ENCODE measurements at places on chromosomes 2 and 18. TPM values are rescaled to one million over a fixed set of nuclear protein-coding genes. Genes with fewer than 3 reads are reported as not detected.

The HOXD8 gene
- total RNA-seq = 75.6 TPM

DNA sequence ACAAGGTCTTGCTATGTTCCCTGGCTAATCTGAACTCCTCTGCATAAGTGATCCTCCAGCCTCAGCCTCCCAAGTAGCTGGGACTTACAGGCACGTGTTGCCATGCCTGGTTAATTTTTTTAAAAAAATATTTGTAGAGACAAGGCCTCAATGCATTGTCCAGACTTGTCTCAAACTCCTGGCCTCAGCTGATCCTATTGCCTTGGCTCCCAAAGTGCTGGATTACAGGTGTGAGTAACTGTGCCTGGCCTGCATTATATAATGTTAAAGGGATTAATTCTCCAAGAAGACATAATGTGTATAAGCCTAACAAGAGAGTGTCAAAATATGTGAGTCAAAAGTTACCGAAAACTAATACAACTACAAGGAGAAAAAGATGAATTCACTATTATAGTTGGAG, 32.2 kb downstream of the BUB1 start:
- DNase-seq = no peak

DNA sequence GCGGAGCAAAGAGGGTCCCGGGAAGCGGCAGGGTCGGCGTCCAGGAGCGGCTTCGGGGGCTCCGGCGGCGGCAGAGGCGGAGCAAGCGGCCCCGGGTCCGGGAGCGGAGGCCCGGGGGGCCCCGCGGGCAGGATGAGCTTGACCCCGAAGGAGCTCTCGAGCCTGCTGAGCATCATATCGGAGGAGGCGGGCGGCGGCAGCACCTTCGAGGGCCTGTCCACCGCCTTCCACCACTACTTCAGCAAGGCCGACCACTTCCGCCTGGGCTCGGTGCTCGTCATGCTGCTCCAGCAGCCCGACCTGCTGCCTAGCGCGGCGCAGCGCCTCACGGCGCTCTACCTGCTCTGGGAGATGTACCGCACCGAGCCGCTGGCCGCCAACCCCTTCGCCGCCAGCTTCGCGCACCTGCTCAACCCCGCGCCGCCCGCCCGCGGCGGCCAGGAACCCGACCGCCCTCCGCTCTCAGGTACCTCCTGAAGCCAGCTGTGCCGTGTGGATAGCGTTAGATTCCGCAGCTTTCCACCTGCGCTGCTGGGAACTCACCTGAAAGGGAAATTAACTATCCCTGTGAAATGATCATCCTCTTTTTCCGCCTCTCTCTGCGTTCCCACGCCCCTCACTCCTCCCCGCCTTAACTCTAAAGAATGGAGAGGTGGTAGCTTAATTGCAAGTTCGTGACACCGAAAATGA, 472 bp downstream of the CNOT11 start:
- DNase-seq = no peak

The MEMO1 gene
- total RNA-seq = 7.9 TPM

DNA sequence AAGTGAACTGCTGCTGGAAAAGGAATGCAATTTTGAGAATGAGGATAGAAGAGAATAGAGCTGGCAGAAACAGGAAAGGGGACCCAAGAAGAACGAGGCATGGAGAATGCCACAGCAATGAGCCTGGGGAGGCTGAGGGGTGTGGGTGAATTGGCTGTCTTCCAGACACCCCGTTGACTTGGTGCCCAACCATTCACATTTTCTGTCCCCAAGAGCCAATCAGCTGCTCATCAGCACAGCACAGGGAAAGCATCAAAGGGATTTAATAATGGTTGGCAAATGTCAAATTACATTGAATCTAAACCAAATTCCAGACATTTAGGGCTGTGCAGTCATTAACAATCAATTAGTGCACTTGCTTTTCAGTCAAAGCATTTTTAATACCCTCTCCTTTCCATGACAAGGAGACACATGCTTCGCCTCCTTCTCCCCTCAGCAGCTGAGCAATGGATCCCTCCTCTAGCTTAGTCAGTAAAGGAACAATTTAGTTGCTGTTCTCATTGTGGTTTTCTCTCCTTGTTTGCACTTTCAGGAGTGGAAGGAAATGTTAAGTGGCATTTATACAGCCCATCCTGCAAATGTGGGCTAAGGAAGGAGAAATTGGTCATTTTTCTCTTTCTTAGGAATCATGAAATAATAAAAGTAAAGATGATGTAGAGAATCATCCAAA, 98.8 kb downstream of the KLF7 start:
- no peak for DNase-seq

The POTEI gene
- total RNA-seq = 0.26 TPM
